NCI-H1105 treated with DMSO at 0.1 percent for 48 hours (cell line): ENCODE measurements at places on chromosomes 3 and 15.
A peak's percentile ranks its signal among the peaks of the same experiment; 100 is the strongest.

DNA sequence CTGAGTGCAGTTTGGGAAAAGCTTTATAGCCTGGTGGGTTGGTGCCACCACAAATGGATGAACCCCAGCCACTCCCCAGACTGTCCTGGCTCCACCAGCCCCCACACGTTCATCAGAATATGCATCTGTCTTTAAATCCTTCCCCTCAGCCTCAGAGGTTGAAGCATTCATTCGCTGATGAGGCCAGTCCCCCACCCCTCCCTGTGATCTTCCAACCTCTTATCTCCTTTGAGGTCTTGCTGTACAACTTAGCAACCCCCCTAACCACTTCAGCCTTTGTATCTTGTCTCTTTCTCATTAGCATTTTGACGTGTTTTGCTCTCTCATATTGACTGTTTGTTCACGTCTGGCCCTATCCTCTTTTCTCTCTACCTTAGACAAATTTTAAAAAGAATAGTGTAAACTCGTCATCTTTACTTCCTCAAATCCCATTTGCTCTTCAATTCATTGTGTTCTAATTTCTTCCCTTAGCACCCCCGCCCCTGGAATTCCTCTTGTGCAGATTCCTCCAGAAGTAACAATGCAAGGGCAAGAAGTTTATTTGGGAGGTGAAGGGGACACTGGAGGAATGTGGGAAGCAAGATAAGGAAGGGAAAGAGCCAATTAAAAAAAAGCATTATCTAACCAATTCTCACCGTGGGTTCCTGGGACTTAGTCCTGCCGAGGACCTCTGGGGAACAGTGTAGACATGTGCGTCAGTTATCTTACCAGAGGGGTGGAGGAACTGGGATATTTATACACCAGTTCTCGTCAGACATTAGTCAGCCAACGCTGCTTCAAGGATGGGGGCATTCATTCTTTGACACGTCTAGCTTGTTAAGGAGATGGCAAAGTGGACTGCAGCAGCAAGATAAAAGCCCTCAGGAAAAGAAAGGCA, 38.6 kb downstream of the MOBP start:
- no peak for DNase-seq

DNA sequence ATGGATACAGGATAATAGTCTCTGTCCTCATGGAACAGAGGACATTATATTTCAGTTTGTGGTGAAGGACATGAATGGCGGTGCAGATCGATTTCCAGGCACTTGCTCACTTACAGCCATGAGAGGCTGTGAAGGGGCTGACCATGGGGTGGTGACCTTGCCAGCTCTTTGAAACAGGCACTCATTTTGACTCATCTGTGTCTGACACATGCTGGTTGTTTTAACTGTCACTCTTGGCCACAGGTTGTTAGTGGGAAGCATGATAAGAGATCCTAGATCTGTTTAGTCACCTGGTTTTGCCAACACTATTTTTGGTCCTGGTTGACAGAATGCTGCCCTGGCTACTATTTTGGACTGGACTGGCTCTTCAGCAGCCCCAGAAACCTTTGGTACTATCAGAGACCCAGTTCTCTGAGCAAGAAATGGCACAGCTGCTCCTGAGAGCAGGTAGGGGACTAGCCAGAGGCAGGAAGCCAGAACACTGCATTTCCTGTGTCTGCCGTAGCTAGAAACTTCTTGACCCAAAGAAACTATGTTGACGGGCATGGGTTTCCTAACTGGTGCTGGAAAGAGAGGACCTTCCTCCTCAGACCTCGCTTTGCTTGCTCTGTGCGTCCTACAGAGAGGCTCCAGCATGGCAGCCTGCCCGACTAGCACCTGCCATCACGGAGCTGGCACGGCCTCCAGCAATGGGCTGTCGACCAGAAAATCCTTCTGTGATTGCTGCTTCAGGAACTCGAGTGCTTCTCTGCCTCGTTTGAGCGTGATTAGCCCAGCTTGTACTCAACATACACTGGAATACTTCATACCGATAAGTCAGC, 6.3 kb downstream of the PXYLP1 start:
- peak; percentile 99 for DNase-seq

- no peak for DNase-seq
These were observed 367.4 kb downstream of the IL20RB start for GRCh38 chr3:137325170-137325569.

DNA sequence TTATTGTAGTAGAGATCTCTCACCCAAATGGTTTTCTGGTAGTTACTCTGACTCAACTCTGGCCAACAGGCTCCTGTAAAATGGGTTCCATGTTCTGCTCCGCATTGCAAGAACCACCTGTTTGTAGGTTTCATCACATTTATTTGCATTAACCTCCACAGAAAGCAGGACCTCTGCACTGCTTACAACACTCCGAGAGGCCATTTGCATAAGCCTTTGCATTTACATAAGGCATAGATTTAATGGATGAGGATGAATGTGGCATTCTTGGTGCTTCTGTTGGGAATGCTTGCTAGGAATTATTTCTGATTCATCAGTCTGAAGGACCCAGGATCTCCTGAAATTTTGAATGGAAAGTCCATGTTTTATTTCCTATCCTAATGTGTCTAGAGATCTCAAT, 320.1 kb downstream of the ZNF621 start:
- DNase-seq: no peak

DNA sequence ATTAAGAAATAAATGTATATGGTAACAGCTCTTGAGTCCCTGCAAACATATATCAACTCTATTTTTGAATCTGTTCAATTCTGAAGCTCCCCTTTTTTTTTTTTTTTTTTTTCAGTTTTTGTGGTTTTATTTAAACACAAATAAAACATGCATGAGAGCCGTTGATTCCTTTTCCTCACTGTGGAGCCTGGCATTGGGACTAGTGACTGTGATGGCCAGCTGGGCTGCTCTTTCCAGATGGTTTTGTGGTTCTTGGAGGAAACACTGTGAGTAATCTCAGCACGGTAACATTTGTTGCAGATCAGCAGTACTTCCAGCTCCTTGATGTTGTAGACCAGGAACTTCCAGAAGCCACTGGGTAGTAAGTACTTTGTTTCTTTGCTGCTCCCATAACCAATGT, 15.9 kb downstream of the EMC7 start:
- DNase-seq: no peak

DNA sequence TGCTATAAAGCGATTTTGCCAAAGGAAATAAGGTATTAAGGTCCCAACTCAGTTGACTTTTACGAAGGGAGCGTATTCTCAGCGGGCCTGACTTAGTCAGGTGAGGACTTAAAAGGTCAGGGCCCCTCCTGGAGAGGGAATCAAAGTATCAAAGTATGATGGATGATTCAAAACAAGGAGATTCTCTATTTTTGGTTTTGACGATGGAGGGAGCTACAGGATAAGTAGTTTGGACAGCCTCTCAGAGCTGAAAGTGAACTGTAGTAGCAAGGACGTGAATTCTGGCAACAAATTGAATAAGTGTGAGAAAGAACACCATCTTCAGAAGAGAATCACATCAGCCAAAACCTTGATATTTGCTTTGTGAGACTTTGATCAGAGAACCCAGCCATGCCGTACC, 1186.5 kb downstream of the SI start:
- no peak for DNase-seq

DNA sequence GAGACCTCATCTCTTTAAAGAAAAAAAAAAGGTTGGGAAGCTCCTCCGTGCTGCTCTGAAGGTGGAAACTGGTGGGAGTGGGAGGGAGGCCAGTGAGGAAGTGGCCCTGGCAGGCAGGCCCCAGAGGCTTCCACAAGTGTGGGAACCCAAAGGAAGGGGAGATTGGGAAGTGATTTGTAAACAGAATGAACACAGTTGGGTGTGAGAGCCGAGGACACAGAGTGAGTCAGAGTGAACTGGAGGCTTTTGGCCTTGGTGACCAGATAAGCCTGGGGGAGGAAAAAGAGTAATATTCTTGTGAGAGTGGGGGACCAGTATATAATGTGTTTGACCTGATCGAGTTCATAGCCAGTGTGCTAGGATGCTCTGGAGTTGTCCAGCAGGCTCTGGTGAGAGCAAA, 23.0 kb downstream of the MKRN2 start:
- DNase-seq: no peak

DNA sequence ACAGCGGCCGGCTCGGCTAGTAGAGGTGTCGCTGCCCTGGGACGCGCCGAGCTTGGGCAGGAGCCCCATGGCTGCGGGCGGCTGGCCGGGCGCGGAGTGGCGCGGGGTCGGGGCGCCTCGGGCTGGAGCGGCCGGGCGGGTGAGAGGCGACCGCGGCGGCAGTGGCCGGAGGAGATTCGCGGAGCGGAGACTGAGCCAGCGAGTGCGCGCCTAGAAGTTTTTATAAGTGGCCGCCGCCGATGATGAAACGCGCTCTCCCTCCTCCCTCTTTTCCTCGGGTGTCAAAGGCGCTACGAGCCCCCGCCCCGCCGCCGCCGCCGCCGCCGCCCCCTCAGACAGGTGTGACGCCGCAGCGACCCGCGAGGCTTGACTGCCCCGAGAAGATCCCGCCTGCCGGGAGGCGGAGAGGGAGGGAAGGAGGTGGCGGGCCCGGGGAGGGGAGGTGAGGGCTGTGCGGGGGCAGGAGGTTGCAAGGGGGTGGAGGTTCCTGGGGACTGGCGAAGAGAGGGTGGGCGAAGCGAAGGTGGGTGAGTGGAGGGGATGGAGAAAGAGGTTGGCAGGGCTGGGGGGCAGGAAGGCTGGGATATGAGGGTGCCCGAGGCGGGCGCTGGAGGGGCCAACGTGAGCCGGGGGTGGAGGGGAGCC, at the start of gene SLCO2A1:
TSS of gene SLCO2A1 (minus strand) at position 192 of the 645 bp plus-strand sequence. CDS start at position 69, 123 bp downstream.
- DNase-seq: peak; percentile 79

DNA sequence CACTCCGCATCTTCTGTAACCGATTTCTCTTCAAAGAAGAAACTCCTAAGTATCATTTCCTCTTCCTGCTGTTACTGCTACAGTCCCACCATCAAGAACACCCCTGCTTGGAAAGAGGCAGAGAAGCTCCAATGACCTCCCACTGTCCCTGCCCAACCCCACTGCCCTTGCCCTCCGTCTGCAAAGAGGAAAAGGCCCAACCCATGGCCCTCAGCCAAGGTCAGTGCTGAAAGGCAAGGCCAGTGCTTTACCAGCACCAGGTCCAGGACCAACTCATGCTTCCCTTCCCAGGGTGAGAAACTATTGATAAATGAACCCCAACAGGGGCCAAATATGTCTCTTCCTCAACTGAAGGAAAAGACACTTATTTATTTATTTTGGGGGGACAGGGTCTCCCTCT, 22.5 kb downstream of the FAM240A start:
- no peak for DNase-seq

DNA sequence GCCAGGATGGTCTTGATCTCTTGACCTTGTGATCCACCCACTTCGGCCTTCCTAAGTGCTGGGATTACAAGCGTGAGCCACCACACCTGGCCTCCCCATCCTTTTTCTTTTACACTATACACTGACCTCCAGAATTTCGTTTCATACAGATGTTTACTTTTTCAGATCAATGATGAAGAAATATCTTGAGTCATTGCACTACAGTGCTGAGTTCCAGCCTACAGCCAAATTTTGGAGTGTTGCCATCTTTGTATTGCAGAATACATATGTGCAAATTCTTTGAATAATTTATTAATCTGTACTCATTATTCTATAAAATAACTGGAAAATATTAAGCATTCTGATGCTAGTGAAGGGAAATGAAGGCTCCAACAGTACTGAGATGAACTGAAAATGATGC, 12.5 kb downstream of the ZPLD1 start:
- DNase-seq: no peak

- no peak for DNase-seq
These were observed 54.4 kb downstream of the ULK4 start for GRCh38 chr3:41907330-41908073.

DNA sequence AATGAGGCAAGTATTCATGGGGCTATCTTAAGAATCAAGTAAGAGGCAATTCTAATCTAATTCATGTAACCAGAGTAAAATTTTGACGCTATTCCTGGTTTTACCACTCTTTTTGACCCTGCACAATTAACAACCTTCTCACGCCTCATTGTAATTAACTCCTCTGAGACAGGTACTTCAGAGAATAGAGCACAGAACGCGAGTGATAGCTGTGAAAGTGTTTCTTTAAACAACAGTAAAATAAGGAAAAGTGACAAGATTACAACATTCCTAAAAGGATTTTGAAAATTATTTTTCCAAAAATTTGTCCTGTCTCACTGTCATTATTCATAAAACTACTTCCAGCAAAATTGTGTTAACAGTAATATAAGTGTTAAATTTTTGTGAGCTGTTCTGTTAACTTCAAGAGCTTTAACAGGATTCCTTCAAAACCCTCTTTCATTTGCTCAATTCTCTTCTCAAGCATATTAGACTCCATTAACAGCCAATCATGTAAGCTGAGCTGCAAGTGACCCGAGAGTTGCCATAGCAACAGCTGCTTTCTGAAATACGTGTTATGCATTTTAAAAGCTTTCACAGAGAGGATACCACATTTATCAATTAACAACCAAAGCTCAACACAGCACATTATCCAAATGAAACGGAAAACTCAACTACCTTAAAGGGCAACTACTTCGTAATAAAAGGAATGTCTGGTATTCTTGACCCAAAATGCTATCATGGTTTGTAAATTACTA, 93.1 kb downstream of the STAG1 start:
- DNase-seq: peak; percentile 64

- DNase-seq: no peak
These were observed 182.7 kb upstream of the GADL1 start for GRCh38 chr3:31077021-31077601.

GRCh38 chr15:67472957-67473356, 48.0 kb upstream of the C15orf61 start:
- DNase-seq: no peak

DNA sequence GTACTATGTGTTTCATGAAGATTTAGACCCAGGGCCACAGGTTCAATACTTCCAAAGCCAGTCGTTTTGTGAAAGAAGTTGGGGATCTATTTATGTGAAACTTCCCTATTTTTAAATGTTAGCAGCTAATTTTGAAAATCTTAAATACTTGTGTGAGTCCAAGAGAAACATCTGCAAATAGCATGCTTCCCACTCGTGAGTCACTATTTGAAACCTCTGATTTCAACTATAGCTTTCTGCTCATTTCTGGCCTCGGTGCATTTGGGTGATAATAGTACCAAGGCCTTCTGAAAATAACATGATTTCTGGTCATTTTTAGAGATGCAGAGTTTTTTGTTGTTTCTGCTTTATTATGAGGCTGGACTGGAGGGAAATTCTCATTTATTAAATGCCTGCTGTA, 110.0 kb downstream of the OPA1 start:
- DNase-seq: no peak

GRCh38 chr15:48962662-48963523, 826 bp downstream of the SHC4 start:
- DNase-seq: no peak

DNA sequence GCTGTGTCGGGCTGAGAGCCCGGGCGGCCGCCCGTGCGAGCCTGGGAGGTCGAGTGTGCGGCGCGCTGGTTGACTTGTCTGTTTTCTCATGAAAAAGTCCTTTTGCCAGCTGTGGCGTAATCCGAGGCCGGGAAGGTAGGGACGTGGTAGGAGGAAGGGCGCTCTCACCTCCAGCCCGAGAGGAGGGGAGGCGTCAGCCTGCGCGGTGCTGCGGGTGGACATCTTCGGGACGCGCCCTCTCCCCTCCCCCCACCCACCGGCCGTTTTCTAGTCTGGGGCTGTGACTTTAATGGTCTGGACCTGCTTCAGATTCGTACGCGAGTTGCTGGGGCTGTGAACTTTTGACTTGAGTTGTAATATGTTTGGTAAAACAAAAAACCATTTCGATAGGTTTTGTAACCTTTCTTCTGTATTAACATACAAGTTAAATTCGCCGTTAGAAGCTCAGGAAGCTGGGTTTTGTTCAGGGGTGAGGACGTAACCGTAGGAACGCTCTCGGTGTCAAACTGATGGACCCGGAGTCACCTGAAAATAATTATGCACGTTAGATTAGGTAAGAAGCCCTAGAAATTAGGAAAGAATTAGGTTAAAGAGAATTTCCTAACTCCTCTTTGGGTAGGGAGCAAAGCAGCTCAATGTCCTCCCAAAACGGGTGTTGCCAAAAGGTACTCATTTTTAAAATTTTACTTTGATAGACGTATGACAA, 762 bp downstream of the NCK1 start:
- DNase-seq: peak; percentile 72
